Karpas-422 (cell line): ENCODE measurements at places on chromosomes 5 and 9.

DNA sequence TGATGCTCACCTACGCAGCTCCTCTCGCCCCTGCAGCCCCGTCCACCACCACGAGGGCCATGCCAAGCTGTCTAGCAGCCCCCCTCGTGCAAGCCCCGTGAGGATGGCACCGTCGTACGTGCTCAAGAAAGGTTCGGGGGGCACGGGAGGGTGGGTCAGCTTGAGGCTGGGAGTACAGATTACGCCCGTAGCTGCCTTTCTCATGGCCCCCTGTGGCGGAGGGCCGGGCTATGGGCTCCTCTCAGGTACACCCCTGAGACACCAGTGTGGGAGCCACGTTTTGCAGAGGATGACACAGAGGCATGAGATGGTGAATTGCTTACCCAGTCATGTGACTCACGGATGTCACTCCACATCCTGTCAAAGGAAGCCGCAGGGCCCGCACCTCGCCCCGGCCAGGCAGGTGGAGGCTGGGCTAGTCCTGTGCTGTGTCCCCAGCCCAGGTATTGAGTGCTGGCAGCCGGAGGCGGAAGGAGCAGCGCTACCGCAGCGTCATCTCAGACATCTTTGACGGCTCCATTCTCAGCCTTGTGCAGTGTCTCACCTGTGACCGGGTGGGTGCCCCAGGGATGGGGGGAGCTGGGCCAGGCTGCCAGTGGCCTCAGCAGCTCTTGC lies 33.7 kb downstream of the USP20 start:
- DNase-seq: no peak
- H3K4me3 ChIP-seq: no peak overlapping the region
- no peak overlapping the region for H3K27ac ChIP-seq
- peaks cover 15% of the 10 kb centered on the region for H3K4me1 ChIP-seq
- no peaks in the 10 kb centered on the region for H3K36me3 ChIP-seq

GRCh38 chr9:38431116-38431515 lies 6.9 kb upstream of the IGFBPL1 start:
- DNase-seq: no peak
- H3K27ac ChIP-seq: no peak overlapping the region
- no peaks in the 10 kb centered on the region for H3K27me3 ChIP-seq

DNA sequence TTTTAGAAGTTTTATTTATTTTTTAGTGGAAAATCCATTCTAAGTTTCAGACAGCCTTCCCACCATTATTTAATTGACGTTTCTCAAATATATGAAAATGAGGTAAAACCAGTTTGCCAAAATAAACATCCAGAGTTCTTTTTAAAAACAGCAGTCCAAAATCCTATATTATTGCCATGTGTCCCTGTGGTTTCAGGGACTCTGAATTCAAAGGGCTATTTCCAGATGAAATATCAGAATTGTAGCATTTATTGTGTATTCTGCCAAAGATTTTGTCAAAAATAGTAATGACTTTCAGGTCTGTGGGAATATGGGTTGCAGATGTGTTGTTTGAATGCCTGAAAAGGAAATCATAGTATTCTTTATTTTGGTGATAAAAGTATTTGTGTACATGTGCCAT lies 41.6 kb downstream of the XRCC4 start:
- H3K4me3 ChIP-seq: no peak overlapping the region
- no peaks in the 10 kb centered on the region for H3K27me3 ChIP-seq
- no peak for DNase-seq
- H3K4me1 ChIP-seq: no peaks in the 10 kb centered on the region
- H3K27ac ChIP-seq: no peak overlapping the region

- H3K27ac ChIP-seq: no peak overlapping the region
- H3K36me3 ChIP-seq: no peaks in the 10 kb centered on the region
- H3K4me3 ChIP-seq: no peak overlapping the region
- H3K4me1 ChIP-seq: no peaks in the 10 kb centered on the region
Measured at GRCh38 chr5:40410231-40410861, 269.4 kb upstream of the PTGER4 start.
